ENCODE measurements at places on chromosomes 13 and 19.

GRCh38 chr13:71727662-71728061 lies 139.3 kb downstream of the DACH1 start:
- DNase-seq, result no peak

DNA sequence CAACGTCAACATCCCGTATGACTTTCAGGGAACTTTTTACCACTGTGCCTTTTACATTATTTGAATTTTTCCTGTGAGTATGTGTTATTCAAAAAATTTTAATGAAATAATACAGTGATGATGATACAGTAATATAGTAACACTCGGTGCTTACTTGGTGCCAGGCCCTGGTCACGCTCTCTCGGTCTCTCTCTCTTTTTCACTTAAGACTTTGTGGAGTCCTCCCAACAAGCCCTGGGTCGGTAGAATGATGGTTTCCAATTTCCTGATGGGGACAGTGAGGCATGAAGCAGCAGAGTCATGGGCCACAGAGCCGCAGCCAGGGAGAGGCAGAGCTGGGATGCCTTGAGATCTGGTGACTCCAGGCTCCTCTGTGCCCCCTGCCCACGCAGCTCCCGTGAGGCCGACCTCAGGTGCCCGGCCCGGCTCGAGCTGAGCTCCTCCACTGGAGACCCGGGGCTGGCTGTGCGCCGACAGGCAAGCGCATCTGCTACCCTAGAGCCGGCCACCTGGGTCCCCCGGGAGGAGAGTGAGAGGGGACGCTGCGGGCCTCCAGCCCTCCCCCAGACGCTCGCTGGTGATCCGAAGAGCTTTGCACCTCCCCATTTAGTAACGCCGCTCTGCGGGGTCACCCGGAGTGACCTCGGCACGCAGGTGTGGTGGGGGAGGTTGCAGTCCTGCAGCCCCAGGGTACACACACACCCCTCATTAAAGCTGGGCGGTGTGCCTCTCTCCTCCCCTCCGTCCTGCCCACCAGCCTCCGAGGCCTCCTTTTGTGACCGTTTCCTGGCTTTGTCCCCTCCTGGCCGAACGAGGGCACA lies 4.4 kb upstream of the SBK3 start:
- peak; percentile 78 for DNase-seq

DNA sequence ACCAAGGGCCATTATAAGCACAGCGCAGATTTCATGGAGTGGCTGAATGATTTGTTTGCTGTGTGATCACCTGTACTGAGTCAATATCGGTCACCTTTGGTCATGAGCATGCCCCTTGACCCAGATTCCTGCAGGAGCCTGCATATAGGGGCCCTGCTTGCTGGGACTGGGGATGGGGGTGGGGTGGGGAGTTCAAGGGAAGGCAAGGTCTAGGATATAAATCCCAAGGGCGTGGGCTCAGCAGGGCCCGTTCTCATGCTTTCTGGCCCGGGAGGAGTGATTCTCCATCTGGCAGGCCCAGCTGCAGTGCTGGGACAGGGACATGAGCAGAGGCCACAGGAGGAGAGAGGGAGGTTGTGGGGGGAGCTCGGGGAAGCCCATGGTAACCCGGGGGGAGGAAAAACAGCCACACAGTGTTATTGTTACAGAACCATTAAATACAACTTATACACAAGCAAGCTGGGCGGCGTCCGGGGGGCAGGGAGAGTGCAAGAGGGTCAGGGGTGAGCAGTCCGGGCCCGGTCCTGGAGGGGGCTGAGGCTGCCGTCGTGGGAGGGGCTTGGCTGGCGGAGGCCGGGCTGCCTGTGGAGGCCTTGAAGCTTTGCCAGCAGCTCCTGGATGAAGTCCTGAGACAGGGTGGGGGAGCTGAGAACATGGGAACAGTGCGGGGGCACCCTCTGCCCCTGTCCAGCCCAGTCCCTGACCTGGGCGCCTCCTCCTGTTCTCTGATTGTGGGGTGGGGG lies 5.2 kb downstream of the PPP1R14A start:
- no peak for DNase-seq

- DNase-seq, result no peak
Observed at GRCh38 chr19:46134527-46134926, 10.0 kb upstream of the IGFL3 start.

Measured in AG08395 (cell line).